CD4-positive, alpha-beta T cell treated with Interleukin-12 subunit alpha and Interleukin-12 subunit beta, for 1 hour (primary cell): ENCODE measurements at places on chromosomes 2 and 18.

DNA sequence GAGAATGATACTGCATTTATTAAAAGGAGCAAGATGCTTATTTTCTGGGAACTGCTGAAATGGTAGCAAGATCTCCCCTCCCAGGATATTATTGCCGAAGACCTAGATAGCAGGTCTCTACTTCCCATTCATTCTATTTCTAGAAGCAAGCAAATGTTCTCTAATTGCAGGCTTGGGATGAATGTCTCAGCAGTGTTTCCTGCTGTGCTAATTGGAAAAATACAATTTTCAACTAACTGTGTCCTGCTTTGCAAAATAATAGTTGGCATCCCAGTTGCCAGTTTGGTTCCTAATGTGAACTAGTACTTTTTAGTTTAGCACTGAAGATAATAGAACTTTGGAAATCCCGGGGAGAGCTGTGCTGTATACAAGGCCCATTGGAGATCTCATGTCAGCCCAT, 26.1 kb downstream of the SLC20A1 start:
- no peak for DNase-seq

DNA sequence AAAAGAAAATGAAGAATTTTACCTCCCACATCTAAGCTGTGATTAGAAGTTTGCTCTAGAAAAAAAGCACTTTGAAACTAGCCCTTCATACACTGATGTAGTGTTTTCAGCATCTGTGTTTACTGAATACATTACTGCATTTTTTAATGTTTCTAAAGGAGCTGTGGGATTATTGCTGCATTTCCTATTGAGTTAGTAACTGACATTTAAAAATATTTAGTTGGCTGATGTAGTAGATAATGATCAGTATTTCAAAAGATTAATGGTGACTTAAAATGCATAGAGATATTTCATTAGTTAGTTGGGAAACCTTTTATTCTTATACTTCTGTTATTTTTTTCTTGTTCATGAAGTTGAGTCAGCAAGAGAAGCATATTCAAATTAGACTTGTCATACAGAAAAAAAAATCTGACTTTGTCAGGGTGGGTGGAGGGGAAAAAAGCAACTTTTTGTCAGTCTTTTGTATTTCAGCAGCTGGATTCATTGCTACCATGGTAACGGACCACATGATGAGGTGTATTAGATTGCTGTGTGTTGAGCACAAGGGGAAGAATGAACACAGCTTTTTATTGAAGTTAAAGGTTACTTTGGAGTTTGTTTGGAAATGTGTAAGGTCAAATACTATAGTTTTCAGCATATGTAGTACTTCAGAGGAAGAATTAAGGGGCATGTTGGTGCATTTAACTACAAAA, at the start of gene DTNA:
DTNA (plus strand) TSS at position 549 of the 692 bp plus-strand sequence. CDS start 45,679 bp downstream, outside the sequence.
- DNase-seq, result no peak

GRCh38 chr2:42105330-42106256, 57.8 kb downstream of the PKDCC start:
- peak; percentile 91 for DNase-seq

GRCh38 chr2:5697562-5697961, 5.4 kb downstream of the SOX11 start:
- no peak for DNase-seq

- no peak for DNase-seq
Observed at GRCh38 chr2:167342769-167343168, 454.5 kb downstream of the XIRP2 start.

GRCh38 chr2:196431957-196432356, 207.6 kb upstream of the CCDC150 start:
- no peak for DNase-seq

- no peak for DNase-seq
Observed at GRCh38 chr2:159695795-159696448, 16.4 kb upstream of the MARCHF7 start.

DNA sequence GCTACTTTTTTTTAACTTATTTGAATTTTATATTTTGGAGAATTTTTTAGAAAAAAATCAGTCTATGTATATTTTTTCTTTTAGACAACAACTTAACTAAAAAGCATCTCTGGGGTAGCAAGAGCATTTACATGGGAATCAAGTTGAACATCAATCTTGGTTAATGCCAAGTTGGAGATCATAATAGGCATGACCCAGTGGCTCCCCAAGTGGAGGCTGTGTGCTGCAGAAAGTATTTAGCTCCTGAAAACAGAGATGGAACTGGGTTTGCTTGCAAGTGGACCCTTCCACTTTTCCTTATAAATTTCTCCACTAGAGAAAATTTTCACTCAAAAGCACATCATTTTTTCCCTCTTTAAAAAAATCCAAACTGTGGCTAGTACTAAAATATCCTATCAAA, 23.9 kb upstream of the CAVIN2 start:
- no peak for DNase-seq

GRCh38 chr2:11967946-11968465, 221.6 kb downstream of the LPIN1 start:
- DNase-seq, result no peak

- DNase-seq, result no peak
Observed at GRCh38 chr2:136213836-136214235, 95.9 kb upstream of the CXCR4 start.

DNA sequence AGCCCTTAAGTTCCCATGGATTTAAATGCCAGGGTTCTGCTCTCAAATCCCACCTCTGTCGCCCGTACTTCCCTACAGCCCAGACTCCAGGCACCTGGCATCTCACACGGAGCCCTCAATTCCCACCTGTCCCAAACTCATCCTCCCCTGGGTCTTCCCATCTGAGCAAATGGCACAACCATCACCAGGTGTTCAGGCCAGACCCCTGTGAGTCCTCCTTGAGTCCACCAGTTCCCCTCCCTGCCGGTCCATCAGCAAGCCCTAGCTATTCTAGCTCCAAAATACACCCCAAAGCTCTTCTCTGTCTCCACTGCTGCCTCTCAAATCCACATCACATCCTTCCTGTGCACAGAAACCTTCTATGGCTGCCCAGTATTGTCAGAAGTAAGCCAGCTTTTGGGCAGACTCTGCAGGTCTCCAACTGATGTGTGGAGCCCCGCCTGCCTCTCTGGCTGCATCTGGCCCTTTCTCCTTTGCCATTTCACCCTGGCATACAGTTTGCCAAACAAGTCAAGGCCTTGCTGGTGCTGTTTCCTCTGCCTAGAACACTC, 67.7 kb downstream of the DNMT3A start:
- DNase-seq, result peak; percentile 24

DNA sequence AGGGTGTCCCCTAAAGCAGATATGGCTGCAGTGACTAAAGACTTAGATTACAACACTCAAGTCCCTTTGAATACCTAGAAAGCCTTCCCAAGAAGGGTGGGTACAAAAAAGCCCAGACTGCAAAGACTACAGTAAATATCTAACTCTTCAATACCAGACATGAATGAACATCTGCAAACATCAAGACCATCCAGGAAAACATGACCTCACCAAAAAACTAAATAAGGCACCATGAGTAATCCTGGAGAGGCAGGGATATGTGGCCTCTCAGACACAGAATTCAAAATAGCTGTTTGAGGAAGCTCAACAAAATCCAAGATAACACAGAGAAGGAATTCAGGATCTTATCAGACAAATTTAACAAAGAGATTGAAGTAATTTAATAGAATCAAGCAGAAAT, 138.2 kb upstream of the OTOS start:
- no peak for DNase-seq

DNA sequence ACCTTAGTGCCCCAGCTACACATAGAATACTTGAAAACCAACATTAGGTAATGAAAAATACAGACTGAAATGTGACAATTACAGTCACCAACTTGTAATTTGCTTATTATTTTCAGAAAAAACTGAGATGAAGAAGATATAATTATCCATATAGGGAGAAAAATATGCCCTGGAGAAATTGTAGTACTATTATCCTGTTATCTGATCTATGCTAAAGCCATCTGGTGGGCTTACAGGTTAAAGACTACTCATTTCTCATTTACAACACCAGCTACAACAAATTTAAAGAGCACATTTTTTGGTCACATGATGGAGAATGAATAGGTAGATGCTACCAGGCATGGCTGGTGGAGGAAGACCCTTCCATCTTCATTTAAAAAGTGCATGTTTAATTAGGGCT, 79.6 kb upstream of the NYAP2 start:
- no peak for DNase-seq

- DNase-seq, result peak; percentile 63
Observed at GRCh38 chr2:43426305-43427031, 169.4 kb downstream of the THADA start.
